ENCODE measurements at places on chromosomes 2 and 18. TPM values are rescaled to one million over a fixed set of nuclear protein-coding genes. Genes with fewer than 3 reads are reported as not detected.

Gene CDCA7
- total RNA-seq: 1.8 TPM

Gene RBKS
- total RNA-seq: 2.6 TPM

Gene R3HDM1
- 39.7 TPM for total RNA-seq

Gene RTP5
- 0.30 TPM for total RNA-seq

Gene ANKRD62
- not detected for total RNA-seq

Gene CNPPD1
- 43.4 TPM for total RNA-seq

Gene RRM2
- 1.4 TPM for total RNA-seq

Gene CHST9
- not detected for total RNA-seq

Gene CSRNP3
- total RNA-seq: not detected

Gene TNFAIP6
- not detected for total RNA-seq

Gene MTLN
- total RNA-seq: 8.7 TPM

Gene AQP12B
- total RNA-seq: not detected

Gene MXD1
- total RNA-seq: 43.5 TPM

Gene ERLEC1
- 14.5 TPM for total RNA-seq

Gene SMYD1
- not detected for total RNA-seq
